ENCODE measurements at places on chromosomes 12 and 14.

DNA sequence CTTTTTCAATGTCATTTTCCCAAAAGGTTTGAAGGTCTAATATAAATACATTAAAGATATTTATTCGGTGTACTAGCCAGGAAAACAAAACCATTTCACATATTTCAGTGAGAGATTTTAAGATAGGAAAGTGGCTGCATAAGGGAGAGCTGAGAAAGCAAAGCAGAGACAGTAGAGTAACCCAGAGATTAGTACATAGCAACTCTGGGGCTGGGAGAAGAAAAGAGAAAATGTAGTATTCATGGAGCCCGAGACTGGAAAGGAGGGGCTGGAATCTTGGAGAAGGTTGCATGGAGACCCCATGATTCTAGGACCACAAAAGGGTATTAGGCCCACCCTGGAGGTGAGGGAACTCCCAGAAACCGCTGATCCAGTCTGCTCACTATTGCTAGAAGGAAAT lies 236.9 kb downstream of the PAWR start:
- no peak for DNase-seq

- no peak for DNase-seq
Measured at GRCh38 chr12:64526859-64527258, 74.9 kb downstream of the TBK1 start.

- peak; percentile 60 for DNase-seq
Measured at GRCh38 chr12:121748571-121749265, 36.2 kb downstream of the TMEM120B start.

GRCh38 chr12:16218934-16219751 lies 58.3 kb downstream of the SLC15A5 start:
- DNase-seq, result no peak

DNA sequence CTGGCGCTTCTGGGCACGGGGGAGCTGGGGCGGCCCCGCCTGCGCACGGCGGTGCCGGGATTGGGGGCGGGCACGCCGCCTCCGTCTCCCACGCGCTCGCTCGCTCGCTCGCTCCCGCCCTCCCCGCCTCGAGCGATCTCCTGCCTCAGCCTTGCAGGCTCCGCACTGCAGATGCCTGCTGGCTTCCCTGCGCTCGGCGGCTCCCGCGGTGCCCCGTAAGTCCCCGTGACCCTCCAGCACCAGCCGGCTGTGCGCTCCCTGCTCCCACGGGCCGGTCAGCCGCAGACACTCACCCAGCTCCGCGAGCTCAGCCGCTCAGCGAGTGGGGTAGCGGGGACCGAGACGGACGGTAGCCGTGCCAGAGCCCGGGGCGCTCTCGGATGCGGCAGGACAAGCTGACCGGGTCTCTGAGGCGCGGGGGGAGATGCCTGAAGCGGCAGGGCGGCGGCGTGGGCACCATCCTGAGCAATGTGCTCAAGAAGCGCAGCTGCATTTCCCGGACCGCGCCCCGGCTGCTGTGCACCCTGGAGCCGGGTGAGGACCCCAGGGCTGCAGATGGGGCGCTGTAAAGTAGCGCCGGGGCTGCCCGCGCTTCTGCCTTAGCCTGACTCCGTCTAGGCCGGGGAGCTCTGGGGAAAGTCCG lies at the start of gene TBC1D30:
TBC1D30 (plus strand) TSS at position 148 of the 643 bp plus-strand sequence; CDS start at position 381, 233 bp downstream.
- no peak for DNase-seq

DNA sequence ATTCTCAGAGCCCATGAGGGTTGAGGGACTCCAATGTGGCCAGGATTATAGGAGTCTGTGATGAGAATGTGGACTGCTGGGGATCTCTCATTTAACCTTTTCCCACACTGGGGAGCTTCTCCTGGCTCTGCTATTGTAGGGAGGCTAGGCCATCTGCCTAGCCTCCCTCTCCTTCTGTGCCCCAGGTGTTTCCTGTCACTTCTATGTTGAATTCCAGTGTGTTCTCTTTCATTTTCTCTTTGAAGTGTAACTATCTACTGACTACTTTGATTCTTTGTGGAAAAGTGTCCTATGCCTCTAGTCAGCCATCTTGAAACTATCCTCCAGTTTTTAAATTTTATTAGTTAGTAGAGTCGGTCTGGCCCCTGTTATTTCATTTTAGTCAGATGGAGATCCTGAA lies 53.4 kb upstream of the ABCD2 start:
- no peak for DNase-seq

- no peak for DNase-seq
Measured at GRCh38 chr12:46522071-46522470, 149.5 kb upstream of the SLC38A2 start.

DNA sequence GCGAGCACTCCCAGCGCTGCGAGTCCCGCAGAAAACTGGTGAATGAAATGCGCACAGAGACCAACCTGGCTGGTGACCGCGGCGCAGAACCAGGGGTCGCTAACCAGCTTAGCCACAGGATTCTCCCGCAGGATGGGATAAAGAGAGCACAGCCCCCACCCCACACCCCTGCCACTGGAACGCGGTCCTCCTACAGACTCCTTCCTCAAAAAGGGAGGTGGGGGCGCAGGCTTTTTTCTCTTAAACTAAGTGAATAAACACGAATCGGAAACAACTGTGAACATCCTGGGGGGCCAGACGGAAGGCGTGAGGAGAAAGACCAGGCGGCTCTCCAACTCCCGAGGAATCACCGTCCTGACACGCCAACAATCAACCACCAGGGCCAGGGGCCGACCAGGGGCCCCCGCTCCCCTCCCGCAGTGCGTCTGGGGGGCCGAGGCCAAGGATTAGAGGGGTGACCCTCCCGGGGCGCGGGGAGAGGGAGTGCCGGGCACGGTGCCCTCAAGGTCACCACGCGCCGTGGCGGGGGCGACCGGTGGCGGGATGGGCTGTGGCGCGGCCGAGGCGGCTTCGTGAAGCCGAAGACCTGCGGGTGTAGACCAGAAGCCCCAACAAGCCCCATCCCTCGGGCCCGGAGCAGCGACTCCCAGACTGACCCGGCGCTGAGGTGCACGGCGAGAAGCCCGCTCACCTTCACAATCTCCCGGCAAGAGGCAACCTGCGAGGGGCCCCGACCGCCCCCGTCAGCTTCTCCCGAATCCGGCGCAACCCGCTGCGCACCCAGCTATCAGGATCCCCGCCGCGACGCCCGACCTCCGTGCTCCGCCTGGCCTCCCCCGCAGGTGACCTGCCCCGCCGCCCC lies 704 bp downstream of the ATP2B1 start:
- peak; percentile 35 for DNase-seq

- DNase-seq, result no peak
Measured at GRCh38 chr12:32714772-32715171, 35.7 kb downstream of the DNM1L start.

- DNase-seq, result no peak
Measured at GRCh38 chr14:61647704-61648103, 47.6 kb upstream of the HIF1A start.

DNA sequence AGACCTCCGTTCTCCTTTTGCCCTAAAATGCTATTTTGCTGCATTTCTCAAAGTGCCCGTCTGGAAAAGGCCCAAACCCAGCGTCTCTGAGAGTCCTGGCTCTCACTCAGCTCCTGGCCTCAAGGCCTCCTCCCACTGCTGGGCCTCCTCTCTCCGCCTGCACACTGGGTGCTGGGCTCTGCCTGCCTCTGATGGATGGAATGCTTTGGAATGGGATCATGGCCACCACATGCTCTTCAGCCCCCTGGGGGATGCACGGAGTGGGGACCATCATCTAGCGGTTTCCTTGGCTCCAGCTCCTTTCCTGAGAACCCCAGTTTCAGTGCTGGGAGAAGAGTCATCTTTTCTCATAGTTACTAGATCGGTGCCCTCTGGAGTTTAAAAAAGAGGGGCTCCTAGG lies 65.2 kb downstream of the KDM2B start:
- no peak for DNase-seq

- no peak for DNase-seq
Measured at GRCh38 chr12:80938397-80938796, 663 bp upstream of the LIN7A start.

DNA sequence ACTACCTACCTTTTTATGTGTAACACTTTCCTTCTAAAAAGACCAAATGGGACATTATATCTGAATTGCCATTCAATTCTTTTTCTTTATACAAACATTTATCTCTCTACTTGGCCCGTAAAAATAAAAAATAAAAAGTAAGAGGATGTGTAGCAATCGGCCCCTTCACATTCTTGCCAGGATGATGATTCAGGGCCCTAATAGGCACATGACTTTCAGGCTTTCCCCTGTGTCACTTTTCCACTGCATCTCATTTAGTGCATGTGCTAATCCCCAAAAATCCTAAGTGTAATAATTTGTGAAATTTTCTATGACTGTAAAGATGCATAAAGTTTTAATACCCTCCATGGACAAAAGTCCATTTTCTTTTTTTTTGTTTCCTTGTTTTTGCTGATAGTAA lies 23.0 kb upstream of the ATP2B1 start:
- peak; percentile 92 for DNase-seq

DNA sequence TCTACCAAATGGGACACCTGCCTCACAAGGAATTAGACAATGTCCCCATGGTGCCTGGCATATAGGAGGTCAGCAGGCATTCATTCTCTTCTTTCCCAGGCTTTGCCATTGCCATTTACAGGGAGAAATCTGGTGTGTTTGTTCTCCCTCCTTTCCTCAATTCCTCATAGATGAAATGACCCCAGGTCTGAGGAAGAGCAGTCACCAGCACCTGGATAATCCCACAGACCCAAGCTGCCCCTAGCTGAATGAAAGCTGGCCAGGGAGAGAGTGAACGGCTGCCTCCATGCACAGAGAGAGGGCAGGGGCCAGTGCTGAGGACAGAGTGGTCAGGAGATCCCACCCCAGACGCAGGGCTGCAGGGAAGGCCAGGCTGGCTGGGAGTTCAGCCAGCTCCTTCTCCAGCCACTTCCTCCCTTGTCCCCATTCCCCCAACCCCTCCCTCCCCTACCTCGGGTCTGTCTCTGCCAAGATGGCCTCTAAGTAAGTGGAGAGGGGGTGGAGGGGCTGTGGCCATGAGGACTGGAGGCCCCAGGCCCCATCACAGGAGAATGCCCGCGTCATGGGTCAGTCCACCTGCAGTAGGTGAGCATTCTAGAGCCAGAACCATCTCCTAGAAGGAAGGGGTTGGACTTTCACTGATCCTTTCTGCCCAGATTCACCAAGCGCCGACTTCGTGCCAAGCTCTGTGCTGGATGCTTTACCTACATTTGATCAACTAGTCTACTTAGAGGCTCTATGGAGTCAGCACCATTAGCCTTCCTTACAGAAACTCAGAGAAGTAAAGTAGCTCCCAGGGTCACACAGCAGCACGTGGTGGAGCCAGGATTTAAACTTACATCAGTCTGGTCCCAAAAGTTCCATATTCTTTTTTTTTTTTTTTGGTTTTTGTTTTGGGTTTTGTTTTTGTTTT lies 2.0 kb upstream of the KRT4 start:
- DNase-seq, result no peak

GRCh38 chr12:40569626-40570179 lies 122.5 kb upstream of the CNTN1 start:
- no peak for DNase-seq

DNA sequence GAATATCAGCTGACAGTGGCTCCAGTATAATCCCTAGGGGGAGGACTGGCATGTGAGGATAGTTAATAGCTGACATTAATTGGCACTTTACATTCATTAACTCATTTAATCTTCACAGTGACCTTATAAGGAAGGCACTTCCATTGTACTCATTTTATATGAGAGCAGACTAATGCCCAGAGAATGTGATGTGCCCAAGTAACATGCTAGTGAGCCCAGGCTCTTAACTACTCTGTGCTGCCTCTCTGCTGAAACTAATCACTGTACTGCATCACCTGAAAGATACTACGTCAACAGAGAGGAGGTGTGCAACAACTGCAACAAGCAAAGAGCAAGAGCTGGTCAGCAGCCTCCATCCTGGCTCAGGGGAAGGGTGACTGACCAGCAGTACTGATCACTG lies 40.1 kb downstream of the GALNT4 start:
- no peak for DNase-seq

- peak; percentile 55 for DNase-seq
Measured at GRCh38 chr14:68563251-68564131, 229.4 kb downstream of the ZFP36L1 start.

GRCh38 chr12:2616763-2617162 lies 178.0 kb upstream of the FKBP4 start:
- no peak for DNase-seq

- DNase-seq, result no peak
Measured at GRCh38 chr14:74611650-74612349, at the start of gene LTBP2. LTBP2 (minus strand) TSS chr14:74612237; CDS start chr14:74611944, 293 bp downstream.

DNA sequence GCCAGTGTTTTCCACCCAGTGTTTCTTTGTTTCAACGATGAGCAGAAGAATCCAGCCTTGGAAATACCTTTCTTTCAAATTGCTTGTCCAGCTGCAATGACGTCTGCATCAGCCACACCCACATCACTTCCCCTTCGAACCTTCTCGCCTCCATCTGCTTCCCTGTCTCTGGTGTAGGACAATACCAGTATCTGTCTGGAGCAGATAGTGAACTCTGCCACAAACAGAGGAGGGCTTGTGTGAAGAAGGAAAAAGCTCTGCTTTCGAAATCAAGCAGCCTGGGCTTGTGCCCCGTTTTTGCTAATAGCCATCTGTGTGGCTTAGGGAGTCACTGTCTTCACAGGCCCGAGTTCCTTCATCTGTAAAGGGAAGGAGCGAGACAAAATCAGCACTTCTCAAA lies 415.4 kb downstream of the ZFP36L1 start:
- DNase-seq, result peak; percentile 92

- no peak for DNase-seq
Measured at GRCh38 chr14:93969082-93969828, 7.1 kb downstream of the ASB2 start.

- no peak for DNase-seq
Measured at GRCh38 chr12:119940897-119941296, 48.1 kb upstream of the BICDL1 start.
